Activated T-helper 1 cell treated with anti-CD3 and anti-CD28 coated beads, Interleukin-12 subunit alpha, Interleukin-12 subunit beta, Interleukin-2, Interleukin-4 antibody, amounts not matched to agents 30 ng/mL and 10 ng/mL and 1 ng/mL, durations not matched to agents 14 hours and 24 hours and 36 hours (primary cell): ENCODE measurements at places on chromosomes 2 and 18.

GRCh38 chr2:56707218-56707617 is 523.4 kb downstream of the CCDC85A start:
- H3K36me3 ChIP-seq, result no peaks in the 10 kb centered on the region
- DNase-seq, result no peak
- no peak overlapping the region for H3K4me3 ChIP-seq
- H3K27me3 ChIP-seq, result no peaks in the 10 kb centered on the region
- no peak overlapping the region for H3K27ac ChIP-seq

GRCh38 chr2:55875434-55876135 is 48.0 kb downstream of the EFEMP1 start:
- H3K4me1 ChIP-seq, result no peaks in the 10 kb centered on the region
- no peak overlapping the region for H3K4me3 ChIP-seq
- no peak for DNase-seq
- no peak overlapping the region for H3K27ac ChIP-seq
- no peaks in the 10 kb centered on the region for H3K27me3 ChIP-seq

GRCh38 chr2:86039963-86040655 is 65.6 kb downstream of the POLR1A start:
- H3K4me3 ChIP-seq, result no peak overlapping the region
- H3K27ac ChIP-seq, result peak overlapping the region; percentile 28
- no peaks in the 10 kb centered on the region for H3K27me3 ChIP-seq
- H3K4me1 ChIP-seq, result peaks cover 63% of the 10 kb centered on the region
- DNase-seq, result no peak

- no peaks in the 10 kb centered on the region for H3K36me3 ChIP-seq
- H3K4me1 ChIP-seq, result peaks cover 5% of the 10 kb centered on the region
- no peak overlapping the region for H3K27ac ChIP-seq
- H3K27me3 ChIP-seq, result peaks cover 5% of the 10 kb centered on the region
- no peak for DNase-seq
- H3K4me3 ChIP-seq, result no peak overlapping the region
Measured at GRCh38 chr18:79765491-79766245, 32.1 kb upstream of the KCNG2 start.

GRCh38 chr2:221521233-221521845 is 50.8 kb downstream of the EPHA4 start:
- DNase-seq, result no peak
- H3K36me3 ChIP-seq, result peaks cover 4% of the 10 kb centered on the region
- H3K27me3 ChIP-seq, result no peaks in the 10 kb centered on the region
- no peak overlapping the region for H3K27ac ChIP-seq
- H3K4me1 ChIP-seq, result no peaks in the 10 kb centered on the region

DNA sequence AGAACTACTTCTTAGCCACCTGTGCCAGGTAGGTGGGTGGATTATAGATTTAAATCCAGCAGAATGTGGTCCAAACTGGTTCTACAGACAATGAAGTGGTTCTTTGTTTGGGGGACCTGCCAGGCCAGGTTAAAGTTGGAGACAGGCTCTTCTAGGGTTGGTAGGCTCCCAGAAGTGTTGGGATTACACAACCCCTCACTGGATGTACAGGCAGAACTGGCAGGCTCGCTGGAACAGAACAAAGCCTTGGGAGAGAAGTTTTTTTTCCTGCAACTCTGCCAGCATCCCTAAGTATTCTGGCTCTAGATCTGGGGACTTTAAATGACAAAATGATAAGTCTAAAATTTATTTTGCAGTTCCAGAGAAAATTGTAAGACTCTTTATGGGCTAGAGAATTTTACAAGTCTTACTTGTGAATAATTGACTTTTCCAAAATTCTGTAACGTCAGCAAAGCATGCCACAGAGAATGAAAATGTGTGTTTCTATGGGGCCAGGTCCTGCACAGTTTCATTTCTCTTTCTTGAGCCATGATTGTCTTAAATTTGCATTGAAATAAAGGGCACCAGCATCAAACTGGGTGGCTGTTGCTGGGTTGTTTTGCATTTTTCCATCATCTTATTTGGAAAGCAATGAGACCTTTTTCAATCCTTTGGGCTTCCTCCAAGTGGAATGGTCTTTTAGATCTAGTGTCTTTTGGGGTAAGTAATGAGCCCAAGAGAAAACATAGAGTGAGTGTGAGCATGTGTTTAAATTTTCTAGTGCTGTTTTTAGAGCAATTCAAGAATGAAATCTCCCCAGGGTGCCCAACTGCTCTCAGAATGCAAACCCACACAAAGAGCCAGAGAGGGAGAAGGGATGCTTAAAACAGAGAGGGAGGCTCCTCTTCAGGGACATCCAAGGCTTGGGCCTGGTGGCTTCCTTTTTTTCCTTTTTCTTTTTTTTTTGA is 32.4 kb upstream of the ATL2 start:
- no peak overlapping the region for H3K27ac ChIP-seq
- H3K27me3 ChIP-seq, result peaks cover 3% of the 10 kb centered on the region
- no peaks in the 10 kb centered on the region for H3K4me1 ChIP-seq
- DNase-seq, result no peak

DNA sequence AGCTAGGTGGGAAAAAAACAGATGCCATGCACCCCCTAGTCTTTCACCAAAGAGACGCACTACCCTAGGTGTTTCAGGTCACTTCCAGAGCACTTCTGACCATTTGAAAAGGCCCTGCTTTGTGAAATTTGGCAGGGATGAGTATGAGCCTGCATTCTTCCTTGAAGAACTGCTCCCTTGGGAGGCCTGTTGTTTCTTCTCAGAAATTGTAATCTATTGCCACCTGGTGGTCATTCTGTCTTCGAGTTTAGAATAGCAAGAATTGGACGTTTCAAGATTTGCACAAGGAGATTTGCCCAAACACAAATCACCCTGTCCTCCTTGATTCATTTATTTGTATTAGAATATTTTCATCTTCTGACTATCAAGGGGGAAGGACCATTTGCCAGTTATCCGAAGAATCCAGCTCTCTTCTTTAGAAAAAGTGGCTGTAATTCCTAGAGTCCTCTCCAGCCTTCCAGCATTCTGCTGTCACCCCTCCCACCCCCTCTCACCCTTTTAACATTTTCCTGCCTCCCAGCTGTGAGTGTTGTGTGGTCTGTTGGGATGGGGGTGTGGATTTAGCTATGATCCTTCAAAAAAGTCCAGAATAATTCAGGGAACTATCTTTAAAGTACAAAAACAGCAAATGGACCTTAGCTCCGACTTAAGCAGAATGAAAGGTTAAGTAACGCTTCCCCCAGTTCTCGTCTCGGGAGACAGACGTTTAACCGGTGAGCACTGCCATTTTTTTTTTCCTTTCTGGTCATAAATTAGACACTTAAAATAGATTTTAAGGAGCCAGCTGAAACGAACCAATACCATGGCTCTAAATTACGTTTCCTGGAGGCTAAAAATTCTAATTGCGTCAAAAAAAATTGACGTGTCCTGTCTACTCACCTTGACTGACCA is 3.7 kb upstream of the GAD1 start:
- no peak for DNase-seq
- H3K27ac ChIP-seq, result no peak overlapping the region
- peaks cover 21% of the 10 kb centered on the region for H3K4me1 ChIP-seq
- peaks cover 3% of the 10 kb centered on the region for H3K36me3 ChIP-seq
- peaks cover 67% of the 10 kb centered on the region for H3K27me3 ChIP-seq
- no peak overlapping the region for H3K4me3 ChIP-seq

GRCh38 chr18:3214855-3215637 is 4.7 kb downstream of the MYOM1 start:
- H3K4me3 ChIP-seq, result no peak overlapping the region
- no peak overlapping the region for H3K27ac ChIP-seq
- DNase-seq, result no peak
- no peaks in the 10 kb centered on the region for H3K4me1 ChIP-seq

GRCh38 chr18:62044490-62045000 is 142.3 kb downstream of the PIGN start:
- H3K36me3 ChIP-seq, result peaks cover 7% of the 10 kb centered on the region
- H3K27ac ChIP-seq, result no peak overlapping the region
- no peak for DNase-seq
- no peak overlapping the region for H3K4me3 ChIP-seq
- H3K27me3 ChIP-seq, result no peaks in the 10 kb centered on the region

- H3K36me3 ChIP-seq, result no peaks in the 10 kb centered on the region
- peaks cover 35% of the 10 kb centered on the region for H3K4me1 ChIP-seq
- DNase-seq, result no peak
- peak overlapping the region; percentile 95 for H3K4me3 ChIP-seq
Measured at GRCh38 chr2:178477443-178478129, 814 bp downstream of the FKBP7 start.

- no peaks in the 10 kb centered on the region for H3K27me3 ChIP-seq
- peaks cover 2% of the 10 kb centered on the region for H3K36me3 ChIP-seq
- no peak overlapping the region for H3K27ac ChIP-seq
- no peak for DNase-seq
- H3K4me1 ChIP-seq, result peaks cover 24% of the 10 kb centered on the region
- no peak overlapping the region for H3K4me3 ChIP-seq
Measured at GRCh38 chr2:73922681-73923080, 4.0 kb upstream of the DGUOK start.

GRCh38 chr2:233119806-233120205 is 59.7 kb downstream of the INPP5D start:
- H3K4me1 ChIP-seq, result peaks cover 41% of the 10 kb centered on the region
- peaks cover 39% of the 10 kb centered on the region for H3K36me3 ChIP-seq
- H3K27me3 ChIP-seq, result no peaks in the 10 kb centered on the region
- H3K27ac ChIP-seq, result no peak overlapping the region

DNA sequence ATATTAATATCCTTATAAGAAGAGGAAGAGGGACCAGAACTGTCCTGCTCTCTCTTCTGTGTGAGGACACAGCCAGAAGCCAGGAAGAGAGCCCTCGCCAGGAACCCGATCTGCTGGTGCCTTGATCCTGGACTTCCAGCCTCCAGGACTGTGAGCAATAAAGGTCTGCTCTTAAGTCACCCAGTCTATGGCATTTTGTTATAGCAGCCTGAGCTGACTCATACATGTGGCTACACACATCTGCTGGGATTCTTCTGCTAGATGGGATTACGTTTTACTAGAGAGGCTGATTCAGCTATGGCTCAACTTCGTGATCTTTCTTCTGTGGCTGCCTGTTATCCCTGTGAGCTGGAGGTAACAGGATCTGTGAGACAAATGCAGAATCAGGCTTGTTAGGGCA is 29.6 kb downstream of the ARL4C start:
- no peak for DNase-seq
- no peaks in the 10 kb centered on the region for H3K27me3 ChIP-seq
- no peak overlapping the region for H3K4me3 ChIP-seq

- H3K4me3 ChIP-seq, result no peak overlapping the region
- peaks cover 8% of the 10 kb centered on the region for H3K4me1 ChIP-seq
- peak overlapping the region; percentile 21 for H3K27ac ChIP-seq
- no peak for DNase-seq
Measured at GRCh38 chr2:10234013-10234306, 68.7 kb upstream of the HPCAL1 start.

DNA sequence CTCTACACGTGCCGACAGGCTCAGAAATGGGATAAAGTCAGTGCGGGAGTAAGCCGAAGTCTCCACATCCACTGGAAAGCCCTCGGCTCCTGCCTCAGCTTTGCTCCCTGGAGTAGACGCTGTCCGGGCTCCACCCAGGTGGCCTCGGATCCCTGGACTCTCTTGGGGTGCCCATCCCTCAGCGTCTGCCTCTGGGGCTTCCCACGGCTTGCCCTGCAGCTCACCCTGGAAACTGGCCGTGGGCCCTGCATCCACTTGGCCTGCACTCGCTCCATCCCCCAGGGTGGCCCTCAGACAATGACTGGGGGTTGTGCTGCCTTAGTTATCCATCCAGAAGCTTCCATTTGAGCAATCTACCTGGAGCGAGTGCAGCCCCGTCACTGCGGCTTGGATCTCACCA is 36.2 kb upstream of the TAF1B start:
- H3K27ac ChIP-seq, result no peak overlapping the region
- peaks cover 7% of the 10 kb centered on the region for H3K27me3 ChIP-seq
- no peaks in the 10 kb centered on the region for H3K4me1 ChIP-seq
- DNase-seq, result no peak

DNA sequence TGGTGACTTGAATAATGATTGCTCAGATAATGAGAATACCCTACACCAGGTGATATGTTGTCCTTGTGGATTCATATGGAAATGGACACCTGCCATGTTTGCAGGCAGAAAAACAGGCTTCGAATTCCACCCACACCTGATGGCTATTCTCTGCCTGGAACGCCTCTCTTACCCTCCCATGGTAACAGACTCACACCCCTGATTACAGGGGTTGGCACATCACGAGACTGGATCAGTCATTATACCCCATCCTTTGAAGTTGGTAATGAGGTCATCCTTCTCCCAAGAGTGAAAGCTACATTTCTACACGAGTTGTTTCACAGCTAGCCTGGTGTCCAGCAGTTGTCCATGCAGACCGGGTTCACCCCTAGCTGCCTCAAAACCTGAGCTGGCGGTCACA is 71.4 kb upstream of the MBOAT2 start:
- H3K27me3 ChIP-seq, result no peaks in the 10 kb centered on the region
- no peak for DNase-seq
- no peaks in the 10 kb centered on the region for H3K4me1 ChIP-seq
- H3K36me3 ChIP-seq, result no peaks in the 10 kb centered on the region
